Activated CD4-positive, alpha-beta memory T cell treated with anti-CD3 and anti-CD28 coated beads, Interleukin-2, amount 10 ng/mL, durations not matched to agents 7 days and 5 days (primary cell): ENCODE measurements at places on chromosomes 7 and 10.

- DNase-seq: no peak
Measured at GRCh38 chr7:79713276-79713675, 259.8 kb upstream of the MAGI2 start.

- no peak for DNase-seq
Measured at GRCh38 chr10:21336476-21337170, 188.9 kb downstream of the SKIDA1 start.

DNA sequence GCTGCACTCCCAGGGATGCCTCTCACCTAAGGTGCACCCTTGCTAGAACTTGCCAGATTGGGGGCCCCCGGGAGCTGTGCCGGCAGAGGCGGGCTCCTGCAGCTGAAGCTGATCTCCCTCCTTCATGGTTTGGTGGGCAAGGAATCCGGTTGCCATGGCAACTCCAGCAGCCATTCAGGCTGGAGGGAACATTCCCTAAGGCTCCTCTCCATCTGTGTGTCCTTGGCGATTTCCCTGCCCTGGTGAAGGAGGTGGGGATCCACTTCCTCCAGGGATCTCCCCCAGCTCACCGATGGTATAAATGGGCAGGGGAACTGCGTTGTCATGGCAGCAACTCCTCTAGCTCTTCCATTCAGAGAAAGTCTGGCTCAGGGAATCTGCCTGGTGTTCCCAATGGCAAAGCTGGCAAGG, 49.6 kb upstream of the GPR158 start:
- no peak for DNase-seq

DNA sequence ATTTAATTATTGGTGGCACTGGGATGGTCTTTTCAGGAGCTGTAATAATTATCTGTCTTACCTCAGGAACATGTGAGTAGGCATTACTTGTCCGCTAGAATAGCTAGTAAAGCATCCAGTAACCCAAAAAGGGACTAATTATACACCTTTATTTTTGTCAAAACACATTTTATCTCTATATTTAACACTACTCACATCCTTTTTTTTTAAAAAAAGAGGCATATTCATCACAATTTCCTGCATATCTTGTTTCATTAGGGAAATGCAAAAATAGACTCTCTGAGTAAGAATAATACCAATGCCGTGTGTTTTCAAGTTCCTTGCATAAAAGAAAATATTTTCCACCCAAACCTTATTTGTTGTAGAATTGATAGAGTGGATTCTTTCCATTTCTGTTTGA, 99.5 kb downstream of the VTI1A start:
- DNase-seq: no peak

DNA sequence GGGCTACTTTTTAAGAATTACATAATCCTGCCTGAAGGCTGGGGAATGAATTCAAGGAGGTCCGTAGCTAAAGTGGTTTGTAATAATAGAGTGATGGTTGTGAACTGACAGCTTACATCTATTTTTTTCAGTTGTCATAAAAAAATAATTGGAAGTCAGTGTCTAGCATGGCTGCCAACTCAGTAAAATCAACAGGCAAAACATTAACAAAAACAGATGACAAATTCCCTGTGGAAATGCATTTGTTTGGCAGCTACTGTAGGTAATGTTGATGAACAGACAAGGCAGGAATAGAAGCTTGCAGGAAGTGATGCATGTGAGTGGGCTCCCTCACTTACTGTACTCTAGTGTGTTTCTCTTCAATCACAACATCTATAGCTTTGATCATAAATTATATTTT, 766.0 kb upstream of the POT1 start:
- DNase-seq: no peak
